ENCODE measurements at places on chromosomes 11 and 22. TPM values are rescaled to one million over a fixed set of nuclear protein-coding genes. Genes with fewer than 3 reads are reported as not detected.

DNA sequence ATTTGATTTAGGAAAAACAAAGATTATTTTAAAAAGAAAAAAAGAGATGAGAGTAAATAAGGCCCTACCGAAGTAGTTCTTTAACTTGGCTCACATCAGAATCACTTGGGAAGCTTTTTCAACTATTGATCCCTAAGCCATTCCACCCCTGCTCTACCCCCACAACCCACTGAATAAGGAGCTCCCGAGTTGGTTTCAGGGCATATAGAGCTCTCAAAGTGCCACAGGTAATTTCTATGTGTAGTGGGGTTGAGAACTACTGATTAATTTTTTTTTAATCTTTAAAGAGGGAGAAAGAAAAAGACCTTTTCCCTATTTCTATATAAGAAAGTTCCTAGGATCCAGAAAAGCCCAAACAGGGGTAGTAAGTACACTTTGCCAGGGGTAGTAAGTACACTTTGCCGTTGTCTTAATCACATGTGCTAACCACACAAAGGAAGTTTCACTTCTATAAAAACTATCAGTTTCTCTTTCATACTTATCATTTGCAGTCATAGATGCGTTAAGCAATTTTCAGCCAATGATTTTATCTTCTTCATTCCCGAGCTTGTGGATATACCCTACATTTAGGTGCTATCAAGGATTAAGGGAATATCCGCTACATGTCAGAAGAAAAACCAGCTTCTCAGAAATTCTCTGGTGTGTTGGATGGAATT lies 108.4 kb upstream of the ZC3H12C start:
- no peak for DNase-seq

DNA sequence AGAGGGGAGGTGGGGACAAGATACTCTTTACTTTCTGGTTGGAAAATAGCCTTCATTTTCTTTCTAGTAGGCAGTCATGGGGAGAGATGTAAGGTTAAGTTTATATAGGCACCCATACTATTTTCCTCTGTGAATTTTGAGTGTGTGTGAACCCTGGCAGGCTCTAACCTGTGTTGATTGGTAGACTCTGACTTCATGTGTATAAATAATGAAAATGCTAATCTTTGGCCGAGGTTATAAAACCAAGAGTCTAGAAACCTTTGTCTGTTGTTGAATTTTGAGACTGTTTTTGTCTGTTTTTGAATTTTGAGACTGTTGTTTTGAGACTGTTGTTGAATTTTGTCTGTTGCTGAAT lies 14.0 kb downstream of the TRIM44 start:
- DNase-seq, result no peak

DNA sequence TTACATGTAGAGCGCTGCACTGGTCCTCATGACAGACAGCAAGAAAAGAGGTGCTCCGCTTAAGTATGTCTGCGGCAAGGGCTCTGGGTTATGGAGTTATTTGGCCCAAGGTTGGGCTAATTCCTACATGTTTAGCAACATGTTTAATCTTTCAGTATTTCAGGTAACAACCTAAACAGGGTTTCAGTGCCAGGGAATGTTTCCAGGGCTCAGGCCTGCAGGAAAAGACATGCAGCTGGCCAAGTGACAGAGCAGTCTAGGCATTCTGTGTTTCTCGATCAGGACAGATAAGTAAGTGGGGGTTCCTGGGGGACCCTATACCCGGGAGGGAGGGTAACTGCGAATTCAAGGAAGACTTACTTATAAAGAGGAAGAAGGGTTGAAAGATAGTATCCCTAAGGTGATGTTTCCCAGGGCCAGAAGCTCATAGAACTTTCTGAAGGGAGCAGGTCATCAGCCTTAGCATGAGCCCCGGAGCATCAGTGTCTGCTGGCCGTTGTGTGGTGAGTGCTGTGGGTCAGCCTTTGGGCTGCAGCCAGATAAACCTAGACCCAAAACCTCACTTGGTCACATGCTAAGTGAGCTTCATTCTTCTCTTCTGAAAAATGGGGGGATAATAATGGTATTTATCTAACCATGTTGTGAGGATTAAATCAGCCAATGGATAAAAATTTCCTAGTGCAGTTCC lies 18.4 kb downstream of the KCNJ5 start:
- no peak for DNase-seq

GRCh38 chr11:64876835-64877341 lies 1.5 kb downstream of the EHD1 start:
- no peak for DNase-seq

- DNase-seq, result peak; percentile 8
Observed at GRCh38 chr11:95768521-95768920, 21.1 kb downstream of the FAM76B start.

- no peak for DNase-seq
Observed at GRCh38 chr11:78499971-78500370, 74.7 kb downstream of the NARS2 start.

DNA sequence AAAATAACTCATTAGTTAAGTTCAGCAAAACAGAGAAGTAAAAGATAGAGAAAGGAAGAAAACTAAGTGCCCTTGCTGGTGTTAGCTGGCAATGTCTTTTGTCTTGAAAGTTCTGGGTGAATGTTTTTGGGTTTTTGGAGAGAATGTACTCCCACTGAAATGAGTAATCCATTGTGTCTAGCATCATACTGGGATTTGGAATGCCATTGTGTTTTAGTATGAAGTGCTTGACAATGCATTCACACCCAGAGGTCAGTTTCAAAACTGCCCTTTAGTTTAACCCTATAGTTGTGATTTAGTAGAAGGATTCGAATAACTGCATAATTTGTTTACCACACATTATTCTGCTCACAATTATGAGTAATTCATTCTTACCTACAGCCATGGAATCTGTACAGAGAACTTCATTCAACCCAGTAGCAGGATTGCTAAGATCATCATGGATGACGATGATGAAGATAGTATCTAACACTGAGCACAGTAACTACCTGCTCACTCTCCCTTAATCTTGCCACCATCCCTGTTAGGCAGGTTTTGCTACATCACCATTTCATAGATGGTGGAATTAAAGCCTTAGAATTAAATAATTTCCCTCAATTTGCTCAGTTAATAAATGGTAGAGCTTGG lies 33.9 kb downstream of the MAML2 start:
- no peak for DNase-seq

DNA sequence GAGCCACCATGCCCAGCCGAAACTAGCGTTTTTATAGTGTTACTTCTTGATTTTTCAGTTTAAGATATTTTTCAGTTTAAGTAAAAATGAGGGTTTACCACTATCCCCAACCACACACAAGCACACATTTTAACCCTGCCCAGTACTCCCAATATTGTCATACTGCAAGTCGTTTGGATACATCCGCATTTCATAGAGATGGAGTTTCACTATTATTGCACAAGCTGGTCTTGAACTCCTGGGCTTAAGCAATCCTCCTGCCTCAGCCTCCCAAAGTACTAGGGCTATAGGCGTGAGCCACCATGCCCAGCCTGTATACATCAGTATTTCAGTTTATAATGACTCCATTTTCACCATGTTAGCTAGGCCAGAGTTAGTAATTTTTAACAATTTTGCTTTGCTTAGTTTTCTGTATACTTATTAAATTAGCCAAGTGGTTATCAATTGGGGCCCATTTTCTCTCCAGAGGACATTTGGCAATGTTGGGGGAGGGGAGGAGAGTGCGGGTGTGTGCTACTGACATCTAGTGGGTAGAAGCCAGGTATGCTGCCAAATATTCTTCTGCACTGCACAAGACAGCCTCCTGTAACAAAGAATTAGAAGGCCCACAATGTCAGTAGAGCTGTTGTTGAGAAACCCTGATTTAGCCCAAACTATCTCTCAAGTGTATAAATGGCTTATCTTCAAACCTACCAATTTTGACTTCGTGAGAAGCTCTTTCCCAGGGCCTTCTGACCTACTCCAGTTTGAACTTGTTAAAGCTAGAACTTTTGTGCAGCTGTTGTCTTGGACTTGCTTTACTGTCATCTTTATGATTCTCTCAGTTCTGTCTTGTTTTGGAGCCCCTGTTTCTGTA lies 7.3 kb downstream of the USP47 start:
- DNase-seq, result peak; percentile 60

DNA sequence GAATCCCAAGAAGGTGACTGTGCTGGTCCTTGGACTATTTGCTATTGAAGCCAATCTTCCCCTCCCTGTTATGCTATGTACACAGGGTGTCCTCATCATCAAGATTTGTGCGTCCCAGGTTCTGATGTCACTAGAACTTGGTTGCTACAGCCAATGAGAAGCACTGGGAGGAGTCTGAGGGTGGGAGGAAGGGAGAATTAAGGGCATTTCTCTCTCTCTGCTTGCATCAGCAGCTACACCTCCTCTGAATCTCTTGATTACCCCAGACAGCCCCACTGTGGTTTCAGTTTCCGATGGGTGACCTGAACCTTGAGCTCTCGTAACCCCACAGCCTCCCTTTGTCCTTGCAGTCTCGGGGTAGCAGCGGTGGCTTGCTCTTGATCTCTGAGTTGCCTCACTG lies 212.4 kb upstream of the SESN3 start:
- DNase-seq, result no peak

DNA sequence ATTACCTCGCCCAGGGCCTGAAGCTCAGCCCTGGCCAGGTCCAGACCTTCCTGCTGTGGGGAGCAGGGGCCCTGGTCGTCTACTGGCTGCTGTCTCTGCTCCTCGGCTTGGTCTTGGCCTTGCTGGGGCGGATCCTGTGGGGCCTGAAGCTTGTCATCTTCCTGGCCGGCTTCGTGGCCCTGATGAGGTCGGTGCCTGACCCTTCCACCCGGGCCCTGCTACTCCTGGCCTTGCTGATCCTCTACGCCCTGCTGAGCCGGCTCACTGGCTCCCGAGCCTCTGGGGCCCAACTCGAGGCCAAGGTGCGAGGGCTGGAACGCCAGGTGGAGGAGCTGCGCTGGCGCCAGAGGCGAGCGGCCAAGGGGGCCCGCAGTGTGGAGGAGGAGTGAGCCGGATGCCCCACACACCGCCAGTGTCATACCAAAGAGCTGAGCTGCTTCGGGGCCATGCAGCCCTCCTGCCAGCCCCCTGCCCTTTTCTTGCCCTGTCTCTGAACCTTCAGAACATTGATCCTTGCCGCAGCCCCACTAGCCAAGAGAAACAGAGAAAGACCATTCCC lies 2.4 kb upstream of the TMEM132A start:
- no peak for DNase-seq

GRCh38 chr11:86717817-86718501 lies 45.5 kb upstream of the ME3 start:
- DNase-seq, result no peak

GRCh38 chr11:62108017-62108750 lies 15.6 kb upstream of the INCENP start:
- DNase-seq, result peak; percentile 78

- DNase-seq, result no peak
Observed at GRCh38 chr22:42396621-42397331, 35.4 kb downstream of the NFAM1 start.

DNA sequence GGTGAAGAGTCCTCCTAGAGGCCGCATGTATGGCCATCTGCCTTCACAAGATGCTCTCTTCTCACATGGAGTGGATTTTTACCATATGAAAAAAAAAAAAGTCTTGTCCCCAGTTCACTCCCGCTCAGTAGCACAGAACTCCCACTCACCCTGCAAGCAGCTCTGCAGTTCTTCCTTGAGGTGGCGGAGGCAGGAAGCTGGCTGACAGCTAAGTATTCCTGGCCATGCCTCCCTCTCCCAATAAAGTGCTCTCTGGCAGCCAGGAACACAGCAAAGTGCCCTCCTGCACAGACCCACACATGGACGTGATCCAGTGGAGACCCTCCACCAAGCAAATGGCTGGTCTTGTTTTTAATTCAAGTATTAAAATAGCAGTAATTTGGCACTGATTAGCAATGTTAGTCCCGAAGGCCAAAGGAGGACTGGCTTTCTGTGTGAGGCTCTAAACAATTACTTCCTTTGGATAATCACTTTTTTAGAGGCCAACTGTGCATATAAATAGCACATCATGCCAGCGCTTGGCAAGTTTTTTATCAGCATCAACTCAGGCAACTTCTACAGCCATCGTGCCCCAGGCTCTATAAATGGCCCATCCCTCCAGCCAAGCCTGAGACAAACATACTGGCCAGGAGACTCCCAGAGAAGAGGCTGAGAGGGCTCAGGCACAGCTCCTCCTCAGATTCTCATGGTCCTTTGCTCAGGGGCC lies 413.6 kb downstream of the OPCML start:
- DNase-seq, result no peak

- no peak for DNase-seq
Observed at GRCh38 chr11:72537051-72537450, 102.7 kb upstream of the CLPB start.

SAMM50 gene
- total RNA-seq, result 32.9 TPM

SYTL2 gene
- 39.8 TPM for total RNA-seq

TBX1 gene
- not detected for total RNA-seq

TRIM49 gene
- not detected for total RNA-seq

LAYN gene
- total RNA-seq, result 117 TPM

WNT7B gene
- under 0.01 TPM for total RNA-seq

SOX6 gene
- 1.8 TPM for total RNA-seq

SMIM35 gene
- total RNA-seq, result not detected

C1QTNF5 gene
- 32.0 TPM for total RNA-seq
